Body of pancreas (tissue), 4 donors: ENCODE measurements at places on chromosomes 2 and 18. TPM values are rescaled to one million over a fixed set of nuclear protein-coding genes. Genes with fewer than 3 reads are reported as not detected.

Gene MARCO
- not detected for total RNA-seq

Gene SH2D6
- 0.26 TPM for total RNA-seq

Gene SSB
- total RNA-seq: 46.4 TPM

Gene GPD2
- total RNA-seq: 20.5 TPM

Gene NDUFS1
- total RNA-seq: 18.7 TPM

Gene AGBL5
- total RNA-seq: 5.6 TPM

DNA sequence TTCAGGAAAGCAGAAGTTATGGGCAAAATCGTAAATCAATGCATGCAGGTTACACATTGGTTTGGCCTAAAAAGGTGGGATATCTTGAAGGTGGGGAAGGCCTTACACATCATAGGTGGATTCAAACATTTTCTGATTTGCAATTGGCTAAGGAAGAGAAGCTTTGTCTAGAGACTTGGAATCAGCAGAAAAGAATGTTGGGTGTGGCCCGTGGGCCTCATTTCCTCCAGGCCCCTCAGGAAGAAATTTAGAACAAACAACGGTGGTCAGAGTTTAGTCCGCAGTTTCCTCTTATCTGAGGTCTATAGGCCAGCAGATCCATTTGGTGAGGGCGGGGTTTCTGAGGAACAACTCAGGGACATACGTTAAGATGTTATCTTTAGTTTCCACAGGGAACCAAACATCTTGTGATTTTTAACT lies 50.9 kb upstream of the AFF3 start:
- no peak for DNase-seq

DNA sequence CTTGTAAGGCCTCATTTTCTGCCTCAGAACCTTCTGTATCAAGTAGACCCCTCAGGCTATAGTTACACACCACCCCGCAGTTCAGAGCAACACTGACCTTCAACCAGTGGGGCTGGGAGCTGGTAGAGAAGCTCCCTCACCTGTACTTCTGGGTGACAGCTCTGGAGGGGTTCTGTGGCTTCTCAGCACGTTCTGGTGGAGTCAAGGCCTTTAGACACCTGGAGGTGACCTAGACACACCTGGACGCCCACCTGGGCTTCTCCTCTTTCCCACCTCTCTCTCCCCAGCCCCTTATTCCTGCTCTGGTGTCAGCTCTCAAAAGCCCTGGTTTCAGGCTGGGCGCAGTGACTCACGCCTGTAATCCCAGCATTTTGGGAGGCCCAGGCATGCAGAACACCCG lies 7.3 kb upstream of the CIB4 start:
- no peak for DNase-seq

- DNase-seq: no peak
Observed at GRCh38 chr2:239774933-239775622, 250.1 kb downstream of the NDUFA10 start.

DNA sequence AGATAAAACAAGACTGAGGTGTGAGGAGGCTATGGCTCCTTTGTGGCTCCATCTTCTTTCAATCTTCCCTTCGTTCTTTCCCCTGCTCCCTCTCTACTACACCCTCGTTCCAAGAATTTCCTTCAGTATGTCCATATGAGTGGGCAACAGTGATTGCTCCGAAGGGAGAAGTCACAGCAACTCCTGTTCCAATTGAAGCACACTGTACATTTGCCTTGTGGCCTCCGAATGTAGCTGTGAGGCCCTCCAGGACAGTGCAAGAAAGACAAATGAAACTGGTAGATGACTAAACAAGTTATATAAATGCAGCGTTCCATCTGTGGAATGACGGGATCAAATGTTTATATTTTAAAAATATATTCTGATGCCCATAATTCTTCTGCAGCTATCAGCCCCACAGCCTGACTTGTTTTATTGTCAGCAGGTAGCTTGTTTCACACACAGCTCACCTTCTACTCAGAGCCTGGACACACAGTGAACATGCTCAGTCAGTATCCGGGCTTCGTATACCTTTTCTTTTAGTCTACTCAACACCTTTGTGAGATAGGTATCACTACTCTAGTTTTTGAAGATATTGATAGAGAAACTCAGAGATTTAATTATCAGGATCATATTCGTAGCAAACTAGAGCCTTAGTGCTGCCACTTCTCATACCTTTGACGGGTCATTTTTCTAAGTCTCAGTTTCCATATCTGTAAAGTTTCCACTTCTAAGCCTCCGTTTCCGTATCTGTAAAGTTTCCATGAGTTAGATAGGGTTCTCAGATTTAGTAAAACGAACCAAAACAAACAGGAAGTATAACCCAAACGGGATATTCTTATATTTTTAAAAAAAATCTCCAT lies 216.7 kb upstream of the STON1 start:
- DNase-seq: no peak

- DNase-seq: peak; percentile 68
Observed at GRCh38 chr2:20438334-20439192, 8.3 kb upstream of the RHOB start.

DNA sequence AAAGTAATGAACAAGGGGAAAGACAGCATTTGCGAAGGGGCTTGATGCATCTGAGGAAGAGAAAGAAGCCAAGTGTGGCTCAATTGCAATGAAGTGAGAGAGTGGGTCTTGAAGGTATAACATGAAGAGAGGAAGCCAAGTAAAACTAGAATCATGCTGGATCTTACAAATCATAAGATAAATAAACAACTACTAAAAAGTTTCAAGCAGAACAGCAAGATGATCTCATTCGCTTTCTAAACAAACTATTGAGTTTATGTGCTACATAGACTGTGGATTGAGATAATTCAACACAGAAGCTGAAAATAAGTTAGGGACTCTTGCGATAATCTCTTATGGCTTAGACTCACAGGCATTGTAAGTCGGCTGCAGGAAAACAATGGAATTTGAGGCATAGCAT lies 1310.5 kb upstream of the NRXN1 start:
- DNase-seq: no peak

DNA sequence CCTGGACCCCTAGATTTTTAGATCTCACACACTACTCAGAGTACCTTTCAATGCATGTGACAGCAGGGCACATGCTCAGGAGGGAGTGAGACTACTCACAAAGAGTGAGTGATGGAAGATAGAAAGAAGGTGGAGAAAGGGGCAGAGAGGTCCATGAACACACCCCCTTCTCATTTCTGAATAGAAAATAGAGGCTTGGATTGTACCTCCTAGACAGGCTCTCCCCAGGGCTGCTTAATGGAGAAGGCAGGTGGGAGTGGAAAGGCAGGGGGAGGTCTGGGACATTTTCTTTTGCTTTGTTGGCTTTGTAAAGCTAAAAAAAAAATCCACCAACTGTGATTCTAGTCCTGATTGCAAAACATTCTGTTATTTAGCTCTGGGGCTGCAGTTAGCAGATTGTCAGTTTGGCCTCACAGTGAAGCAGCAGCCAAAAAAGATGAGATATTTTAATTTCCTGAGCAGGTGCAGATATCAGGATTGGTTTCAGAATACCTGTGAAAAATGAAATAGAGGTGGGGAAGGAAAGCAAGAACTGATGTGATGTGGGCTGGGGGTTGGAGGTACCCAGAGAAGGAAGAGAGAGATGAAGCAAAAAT lies 119.3 kb upstream of the GYPC start:
- no peak for DNase-seq

- no peak for DNase-seq
Observed at GRCh38 chr18:78625847-78626246, 353.8 kb upstream of the SALL3 start.

DNA sequence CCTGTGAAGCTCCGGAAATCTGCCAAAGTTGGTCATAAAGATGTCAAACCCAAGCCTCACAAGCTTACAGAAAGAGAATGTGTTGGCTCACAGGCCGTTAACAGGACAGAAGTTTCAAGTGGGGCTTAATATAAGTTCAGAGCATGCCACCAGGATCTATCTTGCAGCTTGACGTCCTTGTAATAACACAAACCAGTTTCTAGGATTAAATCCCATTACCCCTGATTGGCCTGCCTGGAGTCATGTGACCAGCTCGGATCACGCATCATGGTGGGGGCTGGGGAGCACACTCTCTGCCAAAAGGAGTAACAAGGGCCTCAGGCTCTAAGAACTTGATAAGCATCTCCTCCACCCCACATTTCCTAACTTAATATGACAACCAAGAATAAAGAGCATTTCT lies 38.9 kb upstream of the SCG2 start:
- DNase-seq: no peak

GRCh38 chr2:173077506-173078177 lies 2.0 kb downstream of the MAP3K20 start:
- DNase-seq: no peak

DNA sequence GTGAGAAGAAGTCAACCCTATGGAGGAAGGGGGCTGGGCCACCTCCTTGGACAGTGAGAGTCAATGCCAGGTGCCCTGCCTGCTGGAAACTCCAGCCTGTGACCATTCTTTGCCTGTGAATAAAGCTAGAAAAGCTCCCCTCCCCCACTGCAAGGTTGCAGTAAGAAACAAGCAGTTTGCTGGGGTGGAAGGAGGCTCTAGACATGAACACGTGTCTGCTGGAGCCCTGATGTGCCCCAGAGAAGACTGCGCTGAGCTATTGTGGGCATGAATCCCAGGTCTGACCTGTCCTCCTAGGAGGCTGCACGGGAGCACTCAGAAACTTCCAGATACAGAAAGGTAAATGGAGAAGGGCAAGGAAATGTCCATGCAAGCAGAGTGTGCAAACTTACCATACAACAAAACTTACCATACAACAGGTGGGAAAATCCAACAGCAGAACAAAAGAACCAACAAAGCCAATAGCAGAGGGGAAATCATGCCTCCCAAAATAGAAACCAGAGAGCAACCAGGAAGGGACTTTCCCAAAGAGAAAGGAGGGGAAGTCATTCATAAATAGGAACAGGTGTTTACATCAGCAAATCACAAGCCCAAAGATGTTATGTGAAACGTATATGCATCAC lies 278.7 kb downstream of the BCL2 start:
- DNase-seq: no peak

DNA sequence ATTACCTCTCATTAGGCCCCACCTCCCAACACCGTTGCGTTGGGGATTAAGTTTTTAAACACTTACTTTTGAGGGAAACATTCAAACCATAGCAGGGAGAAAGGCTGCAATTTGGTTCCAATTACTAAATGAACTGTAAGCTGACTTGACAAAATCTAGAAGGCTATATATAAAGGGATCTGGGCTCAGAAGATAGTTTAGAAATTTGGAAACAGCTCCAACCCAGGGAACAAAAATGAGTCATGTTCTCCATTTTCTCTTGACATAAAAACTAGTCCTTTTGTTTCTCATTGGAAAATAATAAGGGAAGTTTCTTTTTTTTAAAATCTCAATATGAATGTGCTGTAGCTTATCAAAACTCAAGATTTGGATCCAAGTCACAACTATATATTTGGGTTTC lies 17.5 kb downstream of the MOGAT1 start:
- no peak for DNase-seq

GRCh38 chr2:54520687-54521086 lies 64.6 kb downstream of the SPTBN1 start:
- DNase-seq: no peak

DNA sequence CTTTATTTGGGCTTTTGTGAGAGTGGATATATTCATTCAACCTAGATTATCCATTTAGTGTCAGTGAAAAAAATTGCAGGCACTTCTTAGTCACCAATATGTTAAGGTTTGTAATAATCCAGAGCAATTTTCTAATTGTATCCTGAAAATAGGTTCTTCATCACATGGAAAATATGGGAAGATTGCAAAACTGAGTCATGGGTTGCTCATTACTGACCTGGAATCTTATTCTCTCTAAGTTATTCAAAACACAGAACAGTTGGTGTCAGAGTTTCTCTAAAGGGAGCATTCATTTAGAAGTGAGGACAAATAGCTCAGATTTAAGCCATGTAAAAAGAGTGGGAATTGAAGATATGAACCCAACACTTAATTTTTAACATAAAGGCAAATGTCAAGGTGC lies 181.3 kb downstream of the IKZF2 start:
- no peak for DNase-seq

DNA sequence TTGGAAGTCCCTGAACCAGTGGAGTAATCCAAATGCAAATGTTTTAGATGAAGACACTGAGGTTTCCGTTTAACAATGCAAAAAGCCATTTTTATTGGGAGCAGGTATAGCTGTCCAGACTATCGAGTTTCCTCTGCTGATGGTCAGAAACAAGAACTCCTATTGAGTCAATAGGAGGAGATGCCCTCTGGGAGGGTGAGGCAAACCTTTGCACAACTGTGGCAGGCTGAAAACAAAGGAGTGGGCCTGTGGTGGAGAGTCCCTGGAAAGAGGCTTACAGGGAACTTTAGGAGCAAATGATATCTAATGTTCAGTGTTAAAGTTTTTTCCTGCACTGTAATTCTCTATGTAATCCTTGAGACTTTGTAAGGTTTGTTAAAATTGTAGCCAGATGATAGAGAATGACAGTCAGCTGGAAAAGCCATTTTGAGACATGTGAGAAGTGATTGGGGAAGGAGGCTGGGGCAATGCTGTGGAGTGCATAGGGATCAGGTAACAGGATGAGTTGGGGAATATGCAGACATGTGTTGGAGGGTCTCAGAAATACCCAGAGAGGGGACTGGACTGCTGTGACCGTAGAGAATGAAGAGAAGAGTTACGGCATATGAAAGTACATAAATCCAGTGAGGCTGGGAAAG lies 15.1 kb upstream of the EML4 start:
- no peak for DNase-seq

DNA sequence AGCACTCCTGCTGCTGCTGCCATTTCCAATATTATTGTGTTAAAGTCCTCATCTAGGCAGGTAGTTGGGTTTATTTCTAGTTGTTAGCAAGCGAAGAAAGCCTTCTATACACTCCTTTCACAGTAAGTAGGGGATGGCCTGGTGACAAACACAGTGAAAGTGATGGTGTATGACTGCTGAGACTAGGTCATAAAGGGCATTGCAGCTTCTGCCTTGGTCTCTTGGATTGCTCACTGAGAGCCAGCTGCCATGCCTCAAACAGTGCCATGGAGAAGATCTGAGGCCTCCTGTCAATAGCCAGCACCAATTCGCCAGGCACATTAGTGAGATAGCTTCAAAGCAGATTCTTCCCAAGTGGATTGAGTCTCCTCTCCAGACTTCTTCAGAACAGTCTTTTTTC lies 27.6 kb upstream of the MSTN start:
- no peak for DNase-seq

GRCh38 chr2:241803387-241804325 lies 5.3 kb upstream of the NEU4 start:
- DNase-seq: peak; percentile 57

DNA sequence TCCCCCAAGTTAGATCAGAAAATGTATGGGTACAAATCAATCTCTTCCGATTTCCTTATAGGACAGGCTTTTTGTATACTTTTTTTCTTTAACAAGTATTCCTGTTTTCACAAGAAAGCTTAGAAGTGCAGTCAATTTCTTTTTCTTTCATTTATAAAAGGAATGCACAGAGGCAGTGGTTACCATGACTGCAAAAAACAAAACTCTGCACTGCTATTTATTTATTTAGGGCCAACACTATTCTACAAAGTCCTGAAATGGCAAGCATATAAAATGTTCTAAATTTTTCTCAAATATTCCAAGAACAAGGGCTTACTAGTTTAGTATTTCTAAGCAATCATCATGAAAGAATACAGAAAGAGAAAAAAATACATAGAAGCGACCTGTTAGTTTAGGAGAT lies 22.2 kb downstream of the ATAD2B start:
- no peak for DNase-seq
